ENCODE measurements at places on chromosomes 12 and 14.

DNA sequence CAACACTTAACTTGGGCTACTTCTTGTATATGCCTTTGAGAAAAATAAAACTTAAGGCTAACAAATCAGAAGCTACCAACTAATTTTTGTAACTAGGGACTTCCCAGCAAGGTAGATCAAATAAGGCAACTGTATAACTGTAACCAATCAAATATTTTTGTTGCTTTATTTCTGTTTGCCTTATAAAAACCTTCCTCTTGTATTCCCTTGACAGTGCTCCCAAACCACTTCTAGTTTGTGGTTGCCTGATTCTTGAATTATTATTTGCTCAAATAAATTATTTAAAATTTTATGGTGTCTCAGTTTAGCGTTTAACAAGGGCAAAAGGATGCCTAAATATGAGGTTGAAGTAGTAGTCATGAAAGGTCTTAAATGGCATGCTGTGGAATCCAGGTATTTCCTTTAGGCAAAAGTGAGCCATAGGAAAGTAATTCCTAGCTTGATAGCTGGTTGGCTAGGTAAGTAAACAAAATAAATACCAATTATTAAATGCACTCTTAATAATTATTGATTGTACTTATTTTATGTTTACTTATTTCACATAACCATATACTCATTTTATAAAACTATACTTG lies 632.6 kb downstream of the RPL10L start:
- no peak for DNase-seq

DNA sequence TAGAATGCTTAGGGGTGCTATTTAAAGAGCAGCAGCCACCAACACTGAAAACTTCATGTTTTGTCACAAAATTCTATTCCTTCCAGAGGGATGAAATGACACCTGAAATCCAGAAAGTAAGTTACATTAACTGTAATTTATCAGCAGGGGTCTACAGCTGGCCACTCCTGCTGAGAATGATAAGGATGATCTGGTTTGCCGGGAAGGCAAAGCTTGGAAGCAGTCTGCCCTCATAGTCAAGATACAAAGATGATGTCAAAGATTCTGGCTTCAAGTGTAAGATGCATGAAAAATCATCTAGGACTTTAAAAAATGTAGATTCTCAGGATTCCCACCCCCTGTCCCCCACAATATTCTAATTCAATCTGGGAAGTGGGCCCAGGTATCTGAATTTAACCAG lies 58.4 kb downstream of the DCAF5 start:
- no peak for DNase-seq

DNA sequence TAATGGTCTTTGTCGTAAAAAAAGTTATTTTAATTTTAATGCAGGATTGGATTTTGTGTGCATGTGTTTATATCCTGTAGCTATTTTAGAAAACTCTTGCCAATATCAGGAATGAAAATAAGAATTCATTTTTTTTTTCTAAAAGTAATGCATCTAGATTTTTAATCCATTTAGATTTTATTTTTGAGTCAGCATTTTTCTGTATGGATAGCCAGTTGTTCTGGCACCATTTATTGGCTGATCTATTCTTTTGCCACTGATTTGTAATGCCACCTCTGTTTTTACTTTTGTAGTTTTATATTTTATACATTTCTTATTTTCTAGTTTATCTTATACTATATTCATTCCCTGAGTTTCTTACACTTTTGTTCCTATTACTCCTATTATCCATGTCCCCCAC lies 343.0 kb downstream of the FOXG1 start:
- DNase-seq, result no peak

DNA sequence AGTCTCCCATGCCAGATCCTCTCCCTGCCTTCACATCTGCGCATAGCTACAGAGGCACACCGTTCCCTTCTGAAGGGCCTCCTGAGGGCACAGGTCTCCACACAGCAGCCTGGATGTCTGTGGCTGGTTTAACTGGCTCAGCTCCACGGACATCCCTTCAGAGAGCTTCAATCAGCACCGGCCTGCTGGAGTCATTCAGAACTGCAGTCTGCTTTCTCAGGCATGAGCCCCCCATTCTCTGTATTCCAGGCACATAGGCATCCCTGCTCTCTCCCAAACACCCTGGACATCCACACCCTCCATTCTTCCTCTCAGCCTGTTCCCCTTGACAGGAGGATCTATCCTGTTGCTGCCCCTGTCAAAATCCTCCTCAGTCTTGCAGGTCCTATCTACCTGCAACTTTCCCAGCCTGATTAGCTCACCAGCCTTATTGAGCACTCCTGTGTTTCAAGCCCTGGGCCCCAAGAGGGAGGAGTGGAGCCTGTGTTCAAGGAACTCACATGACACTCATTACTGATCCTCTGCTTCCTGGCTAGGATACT lies 2.9 kb upstream of the DHRS2 start:
- no peak for DNase-seq

GRCh38 chr12:14982991-14983390 lies 10.1 kb downstream of the PDE6H start:
- no peak for DNase-seq

GRCh38 chr12:24615967-24616411 lies 332.9 kb downstream of the BCAT1 start:
- no peak for DNase-seq

DNA sequence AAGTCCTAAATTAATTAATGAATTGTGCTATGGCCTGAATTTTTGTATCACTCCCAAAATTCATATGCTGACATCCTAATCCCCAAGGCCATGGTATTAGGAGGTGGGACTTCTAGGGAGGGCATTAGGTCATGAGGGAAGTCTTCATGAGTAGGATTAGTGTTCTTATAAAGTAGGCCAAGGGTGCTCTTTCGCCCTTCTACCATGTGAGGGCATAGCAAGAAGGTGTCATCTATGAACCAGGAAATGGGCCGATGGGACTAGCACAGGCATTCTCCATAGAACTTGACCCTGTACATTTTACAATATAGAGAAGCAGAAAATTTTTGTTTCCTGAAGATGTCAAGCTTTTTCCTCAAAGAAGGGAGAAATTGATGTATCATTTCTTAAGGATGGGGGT lies 12.5 kb downstream of the SYT10 start:
- DNase-seq, result no peak

DNA sequence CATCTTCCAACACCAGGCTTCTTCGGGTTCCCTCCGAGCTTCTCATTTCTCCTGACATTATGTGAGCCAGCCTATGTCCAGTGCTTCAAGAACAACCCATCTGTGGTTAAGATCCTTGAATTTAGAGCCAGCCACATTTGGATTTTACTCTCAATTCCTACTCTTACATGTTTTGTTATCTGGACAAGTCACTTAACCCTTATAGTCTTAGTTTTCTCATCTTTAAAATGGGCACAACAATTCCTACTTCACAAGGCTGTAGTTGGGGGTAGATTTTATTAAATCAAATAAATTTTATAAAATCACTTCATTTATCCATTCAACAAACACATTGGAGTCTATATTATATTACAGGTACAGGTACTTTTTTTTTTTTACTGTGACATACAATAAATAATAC lies 105.5 kb upstream of the SLC38A2 start:
- no peak for DNase-seq

DNA sequence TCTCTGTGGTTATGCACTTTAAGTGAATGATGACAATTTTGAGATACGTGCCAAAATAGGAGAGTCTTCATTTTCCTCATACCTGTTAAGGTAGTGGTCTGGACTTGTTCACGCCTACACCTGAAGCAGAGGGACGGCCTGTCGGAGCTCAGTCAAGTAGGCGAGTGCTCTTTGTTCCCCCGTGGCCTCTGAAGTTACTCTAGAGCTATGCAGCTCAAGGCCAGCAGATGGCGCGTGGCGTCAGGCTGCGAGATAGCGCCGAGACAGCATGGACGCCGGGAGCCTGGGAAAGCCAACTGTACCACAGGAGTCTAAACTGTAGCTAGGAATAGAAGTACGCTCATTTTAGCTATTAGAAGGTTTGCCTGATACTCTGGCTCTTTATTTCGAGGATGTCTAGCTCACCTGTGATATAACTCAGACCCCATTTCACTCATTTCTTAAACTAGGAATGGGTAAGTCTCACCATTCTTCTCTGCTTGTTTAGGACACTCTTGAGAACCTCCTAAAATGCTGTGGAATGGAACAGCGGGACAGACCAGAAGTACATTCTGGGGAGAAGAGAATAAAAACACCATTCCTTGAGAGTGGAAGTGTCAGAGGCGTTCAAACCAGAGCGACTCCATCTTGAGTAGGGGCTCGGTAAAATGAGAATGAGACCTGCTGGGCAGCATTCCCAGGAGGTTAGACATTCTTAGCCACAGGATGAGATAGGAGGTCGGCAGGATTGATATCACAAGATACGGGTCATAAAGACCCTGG lies 267.4 kb upstream of the HMGA2 start:
- peak; percentile 62 for DNase-seq

DNA sequence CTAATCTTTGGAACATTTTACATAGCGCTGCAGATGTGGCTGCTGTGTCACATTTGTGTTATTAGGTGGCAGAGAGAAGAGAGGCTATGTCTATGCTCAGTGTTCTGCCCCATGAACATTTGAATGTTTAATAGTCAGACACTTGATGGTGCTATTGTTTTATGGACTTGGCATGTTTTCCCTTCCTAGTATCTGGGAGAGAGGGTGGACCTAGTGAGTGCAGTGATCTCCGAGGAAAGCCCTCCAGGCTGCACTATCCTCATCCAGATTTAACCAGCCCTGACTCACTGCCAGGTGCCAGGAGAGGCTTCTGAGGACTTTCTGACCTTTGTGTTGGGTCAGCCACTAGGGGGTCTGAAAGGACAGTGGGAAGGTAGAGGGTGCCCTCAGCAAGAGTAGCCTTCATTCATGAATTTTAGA lies 24.3 kb downstream of the ZFC3H1 start:
- DNase-seq, result no peak

- DNase-seq, result no peak
Observed at GRCh38 chr12:121580959-121581685, at the start of gene KDM2B. KDM2B (minus strand) TSS chr12:121581023; CDS start chr12:121580911, 112 bp downstream.

DNA sequence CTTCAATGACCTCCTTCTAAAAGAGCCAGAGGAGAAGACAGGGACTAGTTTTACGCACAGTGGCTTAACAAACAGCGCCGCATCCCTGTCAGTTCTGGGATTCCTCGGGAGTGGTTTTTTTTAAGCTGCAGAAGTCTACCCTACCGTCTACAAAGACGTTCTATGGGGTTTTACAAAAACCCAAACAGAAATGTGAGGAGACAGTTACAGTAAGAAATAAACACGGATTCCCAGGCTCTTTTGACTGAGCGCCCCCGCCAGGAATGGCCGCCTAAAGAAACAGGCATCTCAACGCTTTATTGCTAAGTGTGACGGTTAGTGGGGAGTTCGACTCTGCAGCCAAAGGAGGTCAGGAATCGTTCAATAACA lies 484 bp downstream of the ALKBH1 start:
- no peak for DNase-seq

DNA sequence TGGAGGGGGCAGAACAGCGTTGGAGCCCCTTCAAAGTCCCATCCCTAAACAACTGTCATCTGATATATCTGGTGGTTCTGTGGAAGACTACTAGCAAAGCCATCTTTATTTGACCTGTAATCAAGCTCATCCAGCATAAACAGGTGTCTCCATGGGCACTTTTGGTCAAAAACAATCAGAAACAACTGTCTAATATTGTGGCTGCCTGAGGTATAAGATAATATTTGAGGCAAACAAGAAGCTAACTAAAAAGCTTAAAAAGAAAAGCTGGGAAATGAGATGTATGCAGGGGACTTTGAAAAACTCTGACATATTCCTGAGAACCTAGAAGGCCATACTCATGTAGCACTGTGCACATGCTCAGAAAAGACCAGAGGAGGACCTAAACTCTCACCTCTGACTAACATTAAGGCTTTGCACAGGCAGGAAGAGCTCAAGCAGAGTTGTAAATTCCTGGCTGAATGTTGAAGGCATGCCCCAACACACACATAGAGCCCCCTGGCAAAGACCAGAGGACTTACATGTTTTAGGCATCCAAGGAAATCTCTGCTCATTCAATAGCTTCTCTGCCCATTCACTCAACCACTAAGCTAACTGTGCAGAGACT lies 27.2 kb upstream of the AP4S1 start:
- no peak for DNase-seq

- no peak for DNase-seq
Observed at GRCh38 chr14:60735416-60735815, 855 bp downstream of the MNAT1 start.

- no peak for DNase-seq
Observed at GRCh38 chr12:109727746-109728726, 14.4 kb downstream of the FAM222A start.

GRCh38 chr14:56099081-56099797 lies 19.0 kb upstream of the PELI2 start:
- no peak for DNase-seq

DNA sequence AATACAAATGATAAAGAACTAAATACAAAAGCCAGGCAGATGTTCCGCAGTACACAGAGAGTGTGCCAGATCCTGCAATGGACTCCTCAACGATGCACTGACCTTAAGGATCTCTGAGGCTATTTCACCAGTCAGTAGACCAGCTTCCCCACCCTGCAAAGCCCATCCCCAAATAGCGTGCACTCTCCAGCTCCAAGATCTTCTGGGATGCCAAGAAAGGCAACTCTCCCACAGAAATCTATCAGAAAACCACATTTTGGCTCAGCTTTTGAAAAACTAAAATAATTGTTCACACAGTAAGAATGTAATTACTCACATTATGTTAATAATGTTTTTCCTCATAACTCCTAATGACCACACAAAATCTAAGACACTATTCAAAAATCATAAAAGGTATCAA lies 90.4 kb downstream of the PPP2R5E start:
- no peak for DNase-seq

DNA sequence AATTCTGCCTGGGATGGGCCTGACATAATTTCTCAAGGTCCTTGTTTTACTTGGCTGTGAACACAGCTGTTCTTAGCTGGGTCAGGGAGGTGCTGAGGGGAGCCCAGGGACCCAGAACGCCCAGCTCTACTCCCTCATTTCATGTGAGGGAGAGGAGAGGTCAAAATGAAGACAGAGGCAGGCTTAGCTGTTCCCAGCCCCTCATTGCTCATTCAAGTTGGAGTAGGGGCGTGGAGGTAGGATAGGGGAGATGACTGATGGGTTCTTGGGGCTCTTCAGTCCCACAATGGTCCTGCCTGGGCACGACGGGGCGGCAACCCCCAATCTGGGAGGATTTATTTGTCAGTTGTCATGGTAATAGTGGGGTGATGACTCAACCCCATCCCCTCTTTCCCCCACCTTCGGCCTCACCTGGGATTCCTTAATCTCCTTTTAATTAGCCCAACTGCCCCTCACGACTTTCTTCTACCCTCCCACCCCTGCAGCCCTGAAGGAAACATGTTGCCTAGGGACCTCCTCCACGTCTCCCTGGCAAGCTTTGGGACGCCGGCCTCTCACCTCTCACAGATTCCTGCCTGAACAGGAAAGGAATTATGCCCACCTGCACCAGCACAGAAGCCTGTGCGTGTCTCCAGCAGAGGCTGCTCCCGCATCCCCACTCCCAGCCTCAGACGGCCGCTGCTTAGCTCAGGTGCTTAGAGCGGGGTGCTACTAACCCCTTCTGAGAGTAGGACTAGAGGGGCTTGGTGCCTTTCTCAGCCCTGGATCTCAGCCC lies 10.2 kb downstream of the SPRYD3 start:
- no peak for DNase-seq

DNA sequence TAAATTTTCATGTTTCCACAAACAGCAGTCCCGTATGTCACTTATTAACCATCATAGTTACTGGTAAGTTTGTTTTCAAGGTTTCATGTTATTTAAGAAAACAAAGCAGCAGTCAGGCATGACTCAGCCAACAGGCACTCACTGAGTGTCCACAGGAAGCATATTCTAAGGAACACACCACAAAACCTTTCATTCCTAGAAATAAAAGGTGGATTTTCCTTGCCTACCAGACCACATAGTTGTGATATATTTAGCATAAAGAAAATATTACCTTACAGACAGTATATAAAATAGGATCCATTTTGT lies 143.3 kb upstream of the AVPR1A start:
- DNase-seq, result no peak

GRCh38 chr14:87996291-87996592 lies 3.3 kb upstream of the GALC start:
- DNase-seq, result no peak
